ENCODE measurements at places on chromosomes 3 and 15.

DNA sequence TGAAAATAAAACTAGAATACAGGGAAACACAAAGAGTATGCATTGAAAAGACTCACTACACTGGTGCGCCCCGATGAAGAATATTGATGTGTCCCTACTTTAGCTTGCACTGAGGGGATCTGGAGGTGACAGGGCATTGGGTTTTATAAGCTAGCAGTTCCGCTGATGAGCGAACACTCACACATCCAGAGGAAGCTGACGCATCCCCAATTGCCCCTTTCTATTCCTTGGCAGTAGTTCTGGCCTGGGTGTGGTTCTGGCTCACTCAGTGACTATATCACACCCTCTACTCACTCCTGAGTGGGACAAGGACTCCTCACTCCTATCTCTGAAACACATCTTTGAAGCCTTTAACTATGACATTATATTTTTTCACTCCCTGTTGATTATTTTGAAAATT, 71.0 kb downstream of the B3GNT5 start:
- no peak for DNase-seq

GRCh38 chr3:27287052-27287451, 82.1 kb downstream of the NEK10 start:
- no peak for DNase-seq

- no peak for DNase-seq
Observed at GRCh38 chr3:14297784-14298236, 104.6 kb upstream of the SLC6A6 start.

- no peak for DNase-seq
Observed at GRCh38 chr3:115986555-115987207, 363.4 kb downstream of the GAP43 start.

- DNase-seq, result no peak
Observed at GRCh38 chr3:152317956-152318355, 49.2 kb downstream of the MBNL1 start.

DNA sequence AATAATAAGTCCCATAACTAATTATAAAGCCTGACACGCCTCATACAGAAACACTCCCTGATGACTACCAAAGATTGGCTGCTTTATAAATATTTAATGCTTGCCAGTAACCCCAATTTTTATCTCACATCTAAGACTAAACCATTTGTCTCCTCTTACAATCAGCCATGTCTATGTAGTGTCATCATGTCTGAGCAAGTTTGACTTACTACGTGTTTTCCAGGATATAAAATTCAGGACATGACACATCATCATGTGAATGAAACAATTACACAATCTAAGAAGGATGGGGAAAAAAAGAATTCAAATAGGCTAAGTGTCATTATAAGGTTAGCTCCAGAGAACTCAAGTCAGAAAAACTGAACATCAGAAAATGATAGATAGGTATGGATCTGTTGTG, 208.7 kb downstream of the MECOM start:
- no peak for DNase-seq

DNA sequence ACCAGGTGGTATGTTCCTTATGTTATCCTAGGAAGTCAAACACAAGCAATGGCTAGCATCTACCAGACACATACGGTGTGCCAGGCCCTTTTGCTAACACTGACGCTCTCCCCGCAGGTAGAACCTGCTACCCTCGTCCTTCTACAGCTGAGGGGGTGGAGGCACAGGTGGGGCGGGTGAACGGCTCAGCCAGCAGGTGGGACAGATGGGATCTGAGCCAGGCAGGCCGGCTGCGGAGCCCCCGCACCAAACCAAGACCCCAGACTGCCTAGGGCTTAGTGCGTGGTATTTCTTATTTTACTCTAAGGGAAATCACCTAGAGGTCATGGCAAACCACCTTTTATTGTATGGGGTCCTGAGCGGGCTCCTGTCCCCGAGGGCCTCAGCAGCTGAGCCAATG, 53.9 kb upstream of the PCSK6 start:
- DNase-seq, result no peak

DNA sequence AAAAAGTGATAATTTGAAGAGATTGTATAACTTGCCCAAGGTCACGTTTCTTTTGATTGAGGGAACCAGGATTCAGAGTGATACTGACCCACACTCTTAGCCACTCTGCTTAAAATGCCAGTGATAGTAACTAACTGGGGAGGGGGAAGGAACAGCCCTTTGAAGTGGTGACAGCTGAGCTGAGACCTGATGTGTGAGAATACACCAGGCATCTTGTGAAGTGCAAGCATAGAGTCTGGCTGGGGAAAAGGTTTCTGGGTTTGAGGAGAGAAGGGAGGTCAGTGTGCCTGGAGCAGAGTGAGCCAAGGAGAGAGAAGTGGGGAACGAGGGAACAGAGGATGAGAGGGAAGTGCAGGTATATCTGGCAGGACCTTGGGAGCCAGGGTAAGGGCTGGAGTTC, 35.4 kb upstream of the SCAANT1 start:
- DNase-seq, result no peak

GRCh38 chr3:4738737-4739274, 240.4 kb upstream of the BHLHE40 start:
- no peak for DNase-seq

DNA sequence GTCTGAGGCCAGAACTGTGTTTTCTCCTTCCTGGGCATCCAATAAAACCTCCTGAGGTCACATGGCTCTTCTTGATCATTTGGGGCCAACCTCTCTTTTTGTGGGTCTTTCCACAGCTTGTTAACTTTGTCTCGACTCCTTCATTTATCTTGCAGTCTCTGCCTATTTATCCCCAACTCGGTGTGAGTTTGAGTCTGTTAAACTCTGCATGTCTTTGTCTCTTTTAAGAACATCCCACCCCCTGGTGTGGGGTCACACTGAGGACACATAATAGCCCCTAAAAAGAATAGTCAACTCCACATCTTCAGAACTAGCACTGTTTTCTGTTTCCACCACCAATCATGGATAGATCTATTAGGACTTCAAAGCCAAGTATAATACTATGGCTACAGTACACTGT, 187.2 kb downstream of the TLE3 start:
- no peak for DNase-seq

DNA sequence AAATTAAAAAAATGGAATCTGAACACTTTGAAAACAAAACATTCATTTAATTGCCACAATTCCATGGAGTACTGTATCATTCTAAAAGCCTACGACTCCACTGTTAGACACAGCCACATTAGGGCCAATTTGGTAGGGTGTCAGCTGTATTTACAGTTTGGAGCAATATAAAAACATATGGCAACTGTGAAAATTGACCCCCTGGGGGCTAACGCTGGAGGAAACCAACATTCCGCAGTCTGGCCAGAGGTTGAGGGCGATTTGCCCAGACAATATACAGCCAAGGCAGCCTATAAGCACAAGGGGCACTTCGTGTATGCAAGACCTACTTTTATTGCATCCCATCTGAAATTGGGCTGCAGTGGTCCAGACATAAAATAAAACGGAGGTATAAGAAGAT, 476.5 kb upstream of the WNT5A start:
- DNase-seq, result no peak

DNA sequence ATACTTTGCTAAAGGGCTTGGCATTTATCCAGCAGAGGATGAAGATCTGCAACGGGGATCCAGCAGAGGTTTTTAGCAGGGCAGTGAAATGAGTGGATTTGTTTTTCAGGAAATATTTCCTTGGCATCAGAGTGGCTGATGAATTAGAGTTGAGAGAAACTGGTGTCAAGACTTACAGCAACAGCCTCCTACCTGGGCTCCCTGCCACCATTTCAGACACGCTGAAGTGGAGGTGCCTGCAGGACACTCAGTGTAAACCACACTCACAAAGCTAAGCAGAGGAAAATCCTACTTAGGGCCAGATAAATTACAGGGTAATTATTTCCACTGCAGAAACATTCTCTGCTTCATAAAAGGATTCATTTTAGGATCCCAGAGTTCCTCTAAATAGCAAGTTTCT, 519.7 kb downstream of the FGF12 start:
- no peak for DNase-seq

GRCh38 chr3:54515441-54516213, 393.3 kb downstream of the CACNA2D3 start:
- DNase-seq, result no peak

- no peak for DNase-seq
Observed at GRCh38 chr15:61087573-61087972, 141.5 kb downstream of the RORA start.

GRCh38 chr3:171165983-171166382, 139.5 kb upstream of the SLC2A2 start:
- no peak for DNase-seq
